ENCODE measurements at places on chromosomes 5 and 9.

DNA sequence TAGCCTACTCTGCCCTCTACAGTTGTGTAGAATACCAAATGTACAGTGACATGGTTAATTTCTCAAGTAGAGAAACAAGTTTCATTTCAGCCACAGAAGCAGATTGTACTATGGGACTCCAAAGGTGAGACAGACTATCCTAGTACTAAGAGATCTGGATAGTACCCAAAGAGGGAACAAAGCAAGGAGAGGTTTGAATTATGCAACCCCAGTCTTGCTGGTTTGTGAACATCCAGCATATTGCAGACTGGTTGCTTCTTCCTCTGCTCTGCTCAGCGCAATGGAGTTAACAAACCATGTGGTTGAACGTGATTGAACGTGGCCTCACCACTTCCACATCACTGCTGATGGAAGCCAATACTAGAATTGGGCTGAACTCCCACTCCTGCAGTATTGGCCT, 43.3 kb upstream of the ALDOB start:
- no peak for DNase-seq

DNA sequence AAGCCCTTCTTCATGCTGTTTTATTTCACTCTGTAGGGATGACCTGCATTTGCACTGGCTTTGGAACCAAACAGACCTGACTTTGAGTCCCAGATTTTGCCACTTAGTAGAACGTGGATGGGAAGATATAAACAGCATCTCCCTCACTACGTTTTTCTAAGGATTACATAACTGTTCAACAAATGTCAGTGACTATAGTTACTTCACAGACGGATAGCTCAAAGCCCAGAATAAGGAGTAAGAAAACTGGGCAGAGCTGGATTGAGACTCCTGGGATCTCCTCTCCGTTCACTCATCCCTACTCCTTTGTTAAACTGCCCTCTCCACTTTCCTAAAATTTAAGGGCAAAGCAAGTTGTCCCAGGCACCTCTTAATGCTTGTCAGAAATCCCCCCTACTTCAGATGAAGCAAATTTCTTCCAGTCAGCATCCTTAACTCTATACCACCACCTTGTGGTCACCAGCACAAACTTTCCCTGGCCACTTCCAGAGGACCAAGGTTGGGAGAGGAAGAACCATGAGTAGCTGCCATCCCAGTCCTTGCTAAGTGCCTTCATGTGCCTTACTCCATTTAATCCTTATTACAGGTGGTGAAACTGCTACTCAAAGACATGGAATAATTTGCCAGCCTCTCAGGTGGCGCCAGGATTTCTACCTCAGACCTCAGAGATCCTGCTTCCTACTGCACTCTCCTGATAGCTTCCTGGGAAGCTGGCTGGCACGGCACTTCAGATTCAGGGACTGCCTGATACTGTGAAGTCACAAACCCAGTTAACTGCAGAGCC, 38.4 kb downstream of the EGR1 start:
- DNase-seq, result peak; percentile 81

GRCh38 chr5:180645274-180646204, 3.9 kb downstream of the FLT4 start:
- no peak for DNase-seq

DNA sequence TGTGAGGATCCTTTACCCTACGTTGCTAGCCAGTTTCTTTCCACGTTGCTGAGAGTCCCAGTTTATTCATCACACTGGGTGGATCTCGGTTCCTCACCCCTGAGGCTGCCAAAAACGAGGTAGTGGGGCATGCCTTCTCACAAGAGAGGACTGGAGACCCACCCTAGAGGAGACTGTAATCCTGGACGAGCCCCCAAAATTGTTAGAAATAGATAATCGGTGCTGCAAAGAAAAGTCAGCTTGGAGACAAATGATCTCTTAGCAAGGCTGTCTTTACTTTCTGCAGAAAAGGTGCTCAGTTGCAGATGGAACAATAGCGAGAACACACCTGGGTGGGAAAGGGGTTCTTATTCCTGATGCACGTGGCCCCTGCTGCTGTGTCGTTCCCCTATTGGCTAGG, 101.8 kb downstream of the TMEM167A start:
- DNase-seq, result no peak

- DNase-seq, result no peak
Measured at GRCh38 chr5:132779961-132780360, 2.9 kb upstream of the SEPTIN8 start.

Measured in fibroblast of pulmonary artery (primary cell).